A549 (cell line): ENCODE measurements at places on chromosomes 3 and 15. TPM values are rescaled to one million over a fixed set of nuclear protein-coding genes. Genes with fewer than 3 reads are reported as not detected.

DNA sequence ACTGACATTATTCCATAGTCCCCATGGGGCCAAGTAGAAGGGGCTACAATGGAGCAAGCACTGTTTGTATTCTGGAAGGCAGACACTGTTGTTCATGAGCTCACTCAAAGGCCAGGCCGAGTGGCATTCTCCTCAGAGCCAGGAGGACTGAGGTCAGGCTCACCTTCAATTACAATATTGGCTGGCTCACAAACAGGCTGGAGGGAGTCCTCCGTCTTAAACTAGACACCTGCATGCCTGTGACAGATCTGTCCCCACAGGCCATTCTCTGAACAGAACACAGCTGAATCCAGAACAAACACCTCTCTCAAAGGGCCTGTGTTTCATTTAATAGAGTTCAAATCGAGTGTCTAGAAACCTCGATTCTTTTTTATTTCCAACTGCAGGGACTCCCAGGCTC is 347.4 kb upstream of the PPP2R3A start:
- no peak for DNase-seq

PARP15 gene
- polyA plus RNA-seq: not detected in 3 replicates

SYNPR gene
- polyA plus RNA-seq: not detected in 3 replicates

GRCh38 chr15:61834076-61834697 is 226.1 kb downstream of the VPS13C start:
- DNase-seq: peak; percentile 67

KLHL6 gene
- not detected in 3 replicates for polyA plus RNA-seq

CD96 gene
- polyA plus RNA-seq: 0.03 TPM in 1 of 3 replicates, not detected in the others

PTPN9 gene
- polyA plus RNA-seq: 25.5 to 31.1 TPM (median 29.5 TPM) in 3 replicates

- DNase-seq: no peak
Observed at GRCh38 chr15:91099995-91100813, at the start of gene SV2B. TSS of gene SV2B (plus strand) at chr15:91100257. CDS start at chr15:91226264, 126,007 bp downstream.

LDHAL6B gene
- not detected in 3 replicates for polyA plus RNA-seq

DNA sequence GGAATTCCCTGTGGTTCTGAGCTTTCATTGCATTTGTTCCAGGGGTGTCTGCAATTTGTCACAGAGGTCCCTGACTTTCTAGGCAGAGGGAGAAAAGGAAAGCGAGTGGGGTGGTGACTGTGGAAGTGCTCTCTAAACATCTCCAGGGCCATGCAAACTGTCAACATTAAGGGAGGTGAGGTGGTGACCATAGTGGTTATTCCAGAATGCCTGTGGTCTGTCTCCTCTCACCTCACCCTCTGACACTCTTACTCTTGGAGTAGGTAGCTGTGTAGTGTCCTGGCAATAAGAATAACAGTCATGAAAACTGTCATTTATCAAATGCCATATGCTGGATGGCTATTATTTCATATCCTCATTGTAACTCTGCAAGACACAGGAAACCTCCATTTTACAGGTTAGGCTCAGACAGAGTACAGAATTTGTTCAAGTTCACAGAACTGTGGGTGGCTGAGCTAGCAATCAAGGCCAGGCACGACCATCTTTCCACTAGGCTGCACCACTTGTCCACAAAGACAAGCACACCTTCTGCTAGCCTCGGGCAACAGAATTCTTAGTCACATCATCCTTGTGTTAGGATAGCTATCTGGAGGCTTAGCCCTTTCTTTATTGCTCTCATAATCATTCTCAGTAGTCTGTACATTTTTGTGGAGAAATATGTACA is 179.4 kb downstream of the CD47 start:
- DNase-seq: no peak

CNTN4 gene
- not detected in 3 replicates for polyA plus RNA-seq

GOLGA6A gene
- 0.05 TPM in 1 of 3 replicates, not detected in the others for polyA plus RNA-seq

- DNase-seq: peak; percentile 98
Observed at GRCh38 chr15:98727115-98728040, 79.0 kb downstream of the IGF1R start.

DNA sequence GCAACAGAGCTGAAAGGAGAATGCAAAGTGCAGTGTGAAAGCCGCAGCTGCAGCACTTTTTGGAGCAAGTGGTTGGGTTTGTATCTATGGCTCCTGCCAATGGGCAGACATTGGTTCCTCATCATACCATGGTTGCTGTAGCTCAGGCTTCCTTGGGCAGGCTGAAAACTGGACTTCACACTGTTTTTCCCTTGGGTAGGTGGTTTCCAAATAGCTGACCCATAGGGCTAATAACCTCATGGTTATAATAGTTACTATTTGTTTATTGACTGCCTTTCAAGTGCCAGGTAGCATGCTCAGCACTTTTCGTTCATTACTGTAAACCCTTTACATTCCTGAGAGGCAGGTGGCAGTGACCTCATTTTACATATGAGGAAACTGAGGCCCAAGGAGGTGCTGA is 4.5 kb downstream of the CGNL1 start:
- DNase-seq: no peak

DNA sequence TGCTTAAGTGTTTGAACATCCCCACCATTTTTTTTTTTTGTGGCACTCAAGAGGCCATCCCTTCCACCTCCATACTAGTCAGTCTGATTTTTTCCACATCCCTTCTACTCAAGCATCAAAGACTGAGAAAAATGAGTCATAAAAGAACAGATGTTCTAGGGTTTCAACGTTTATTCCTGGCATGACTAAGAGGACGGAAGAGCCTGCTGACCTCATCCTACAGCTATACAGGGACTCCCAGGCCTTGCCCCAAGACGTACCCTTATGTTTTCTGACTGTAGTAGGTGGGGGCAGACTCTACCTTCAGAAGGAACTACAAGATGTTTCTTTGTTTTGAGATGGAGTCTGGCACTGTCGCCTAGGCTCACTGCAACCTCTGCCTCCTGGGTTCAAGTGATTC is 3.3 kb upstream of the ITPKA start:
- DNase-seq: peak; percentile 54

GRCh38 chr3:141065841-141066805 is 15.0 kb downstream of the SPSB4 start:
- DNase-seq: no peak

GRCh38 chr3:126983276-126983652 is 349 bp downstream of the PLXNA1 start:
- no peak for DNase-seq

GRCh38 chr3:17802950-17803349 is 60.5 kb upstream of the TBC1D5 start:
- DNase-seq: no peak

- DNase-seq: no peak
Observed at GRCh38 chr3:117526470-117527079, 817.0 kb downstream of the TUSC7 start.

DNA sequence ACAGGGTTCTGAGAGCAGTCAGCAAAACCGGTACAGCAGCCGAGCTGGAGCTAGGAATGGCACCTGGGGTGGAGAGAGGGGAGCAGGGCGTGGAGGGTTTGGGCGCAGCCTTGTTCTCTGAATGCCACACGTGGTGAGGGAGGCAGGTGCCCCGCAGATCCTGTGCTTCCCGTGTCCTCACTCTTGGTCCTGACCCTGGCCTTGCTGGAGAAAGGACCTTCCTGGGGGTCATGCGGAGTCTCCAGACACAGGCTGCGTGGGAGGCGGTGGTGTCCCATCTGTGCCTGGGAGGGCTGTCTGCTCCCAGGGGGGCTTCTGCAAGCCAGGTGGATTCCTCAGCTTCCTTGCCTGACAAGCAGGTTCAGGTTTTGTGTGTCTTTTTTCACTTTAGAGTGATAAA is 244.7 kb upstream of the LYSMD4 start:
- DNase-seq: no peak

DNA sequence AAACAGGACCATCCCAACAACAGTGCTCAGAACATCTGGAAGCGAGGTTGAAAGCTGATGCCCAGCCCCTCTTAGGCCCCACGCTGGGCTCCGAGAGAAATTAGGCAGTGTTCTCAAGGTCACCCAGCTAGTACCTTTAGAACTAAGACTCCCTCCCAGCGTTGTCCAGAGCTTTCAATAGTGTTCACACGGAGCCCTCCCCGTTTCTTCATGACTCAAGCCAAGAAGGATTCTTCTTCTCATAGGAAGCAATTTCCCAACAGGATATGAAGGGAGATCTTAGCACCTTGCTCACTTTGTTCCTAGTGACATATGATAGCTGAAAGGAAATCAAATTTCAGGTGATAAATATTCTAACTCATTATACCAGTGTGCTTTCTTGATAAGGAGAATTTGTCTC is 244.2 kb upstream of the ST8SIA2 start:
- no peak for DNase-seq

IL17RB gene
- polyA plus RNA-seq: 1.7 to 2.3 TPM (median 1.9 TPM) in 3 replicates

- DNase-seq: peak; percentile 59
Observed at GRCh38 chr3:66115858-66116654, 77.3 kb upstream of the MAGI1 start.

PSTPIP1 gene
- polyA plus RNA-seq: not detected in 3 replicates

TUSC7 gene
- polyA plus RNA-seq: not detected in 3 replicates

- DNase-seq: no peak
Observed at GRCh38 chr15:34648294-34648631, 64.8 kb upstream of the GOLGA8B start.

TNFSF10 gene
- polyA plus RNA-seq: 0.05 to 0.48 TPM (median 0.46 TPM) in 3 replicates

DNA sequence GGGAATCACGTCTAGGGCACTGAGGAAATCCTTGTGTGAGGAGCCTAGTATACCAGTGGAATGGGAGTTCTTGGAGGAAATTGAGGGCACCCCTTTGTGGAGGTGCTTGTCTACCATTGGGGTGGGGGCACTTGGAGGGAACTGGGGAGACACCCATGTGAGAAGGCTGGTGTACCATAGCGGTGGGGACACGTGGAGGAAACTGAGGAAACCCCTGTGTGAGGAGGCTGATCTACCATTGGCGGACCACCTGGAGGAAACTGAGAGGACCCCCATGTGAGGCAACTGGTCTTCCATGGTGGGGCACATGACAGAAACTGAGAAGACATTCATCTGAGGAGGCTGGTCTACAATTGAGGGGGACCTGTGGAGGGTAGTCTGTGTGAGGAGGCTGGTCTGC is 164.5 kb downstream of the FBLN2 start:
- DNase-seq: no peak

TTC21A gene
- polyA plus RNA-seq: 1.1 to 1.5 TPM (median 1.1 TPM) in 3 replicates

DNA sequence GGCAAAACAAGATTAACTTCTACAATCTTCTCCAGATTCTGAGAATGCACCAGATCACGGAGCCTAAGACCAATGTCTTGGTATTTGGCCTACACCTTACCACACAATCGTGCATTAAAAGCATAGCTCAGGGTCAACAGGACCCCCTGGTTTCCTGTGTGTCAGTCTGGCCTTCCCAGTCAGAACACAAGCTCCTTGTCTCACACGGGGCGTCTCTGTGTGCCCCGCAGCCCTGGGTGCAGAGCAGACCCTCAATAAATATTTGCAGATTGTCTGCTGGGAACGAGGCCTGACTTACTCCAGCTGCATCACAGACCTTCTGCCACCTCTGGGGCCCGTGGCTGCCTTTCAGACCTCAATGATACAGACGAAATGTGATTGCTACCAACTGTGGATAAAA is 82.5 kb upstream of the CTNNB1 start:
- DNase-seq: no peak

DNA sequence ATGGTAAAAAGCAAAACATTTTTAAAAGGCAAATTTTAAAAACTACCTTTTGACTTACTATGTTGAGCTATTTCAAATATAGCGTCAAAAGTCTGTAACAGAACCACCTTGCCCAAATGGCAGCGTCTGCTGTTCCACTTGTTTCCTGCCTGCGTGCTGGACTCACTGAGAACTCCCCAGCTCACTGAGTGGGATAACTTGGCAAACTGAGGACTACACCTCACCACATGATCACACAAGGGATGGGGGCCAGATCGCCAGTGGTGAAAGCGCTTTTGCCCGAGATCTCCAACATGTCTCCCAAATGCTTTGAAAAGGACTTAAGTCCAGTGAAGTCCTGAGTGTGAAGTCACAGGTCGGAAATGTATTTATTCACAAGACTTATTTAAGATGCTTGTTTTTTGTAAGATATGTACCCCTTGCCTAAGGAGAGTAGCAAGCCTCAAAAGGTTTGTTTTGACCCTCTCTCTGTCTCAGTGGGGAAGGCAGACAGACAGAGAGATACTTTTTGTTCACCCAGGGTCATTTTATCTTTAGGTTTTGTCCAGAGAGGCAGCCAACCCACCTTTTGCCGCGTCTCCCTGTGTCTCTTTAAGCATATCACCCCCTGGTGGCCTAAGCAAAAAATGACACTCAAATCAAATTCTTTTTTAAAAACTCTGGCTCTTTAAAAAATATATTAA is 192.6 kb downstream of the PDZRN3 start:
- DNase-seq: peak; percentile 42

DNA sequence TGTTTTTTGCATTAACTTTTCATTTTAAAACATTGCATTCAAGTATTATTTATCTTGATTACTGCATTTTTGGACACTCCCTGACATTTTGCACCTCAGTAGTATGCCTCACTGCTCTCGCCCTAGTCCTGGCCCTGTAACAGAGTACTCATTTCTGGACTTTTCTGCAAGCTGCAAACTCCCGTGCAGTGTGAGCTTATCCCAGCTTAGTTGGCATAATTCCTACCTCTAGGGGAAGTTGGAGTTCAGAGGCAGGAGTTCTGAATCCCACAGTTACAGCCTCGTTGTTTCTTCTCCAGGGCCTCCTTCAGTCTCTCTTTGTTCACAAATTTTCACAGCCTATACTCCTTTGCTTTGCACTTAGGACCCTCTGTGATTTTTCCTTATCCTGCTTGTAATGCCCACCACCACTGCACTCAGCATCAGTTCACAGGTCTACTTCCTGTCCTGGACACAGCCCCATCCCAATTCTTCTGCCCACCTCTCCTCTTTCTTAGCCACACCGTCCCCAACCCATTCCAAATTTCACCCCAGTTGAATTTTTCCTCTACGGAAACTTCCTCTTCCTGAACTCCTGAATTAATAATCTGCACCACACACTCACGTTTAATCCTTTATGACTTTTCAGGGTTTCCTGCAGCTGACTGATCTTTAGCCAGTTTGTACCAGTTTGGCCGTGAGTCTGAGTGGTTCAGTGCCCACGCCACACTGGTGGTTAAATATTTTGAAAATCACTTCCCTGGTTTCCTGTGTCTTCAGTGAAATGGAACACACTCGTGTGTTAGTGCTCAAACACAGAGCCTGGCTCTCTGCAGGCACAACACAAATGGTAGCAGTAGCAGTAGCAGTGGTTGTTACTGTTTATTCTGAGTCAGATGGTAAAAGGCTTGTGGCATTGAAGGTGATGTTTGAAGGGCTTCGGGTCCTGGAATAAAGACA is 6.3 kb upstream of the CTSH start:
- DNase-seq: peak; percentile 36

- DNase-seq: no peak
Observed at GRCh38 chr3:54633444-54634121, 294.3 kb downstream of the LRTM1 start.

DNA sequence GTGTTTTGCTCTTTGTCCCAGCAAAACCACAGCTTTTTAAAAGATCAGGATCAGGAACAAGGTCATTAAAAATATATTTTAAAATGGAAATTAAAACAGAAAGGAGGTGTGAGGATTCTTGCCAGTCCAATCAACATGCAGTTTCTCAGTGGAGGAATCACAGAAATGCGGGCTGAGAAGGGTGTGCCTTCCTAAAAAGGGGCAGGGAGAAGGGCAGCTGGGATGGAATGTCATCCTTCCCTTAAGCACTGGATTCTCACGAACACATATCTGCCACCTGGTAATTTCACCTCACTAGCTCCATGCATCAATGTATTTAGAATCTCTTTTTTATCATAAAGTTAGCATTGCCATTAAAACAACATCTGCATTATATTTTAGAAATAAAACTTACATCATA is 21.4 kb downstream of the ABI3BP start:
- no peak for DNase-seq

- DNase-seq: no peak
Observed at GRCh38 chr15:63276342-63277037, 915 bp upstream of the APH1B start.

- no peak for DNase-seq
Observed at GRCh38 chr15:78943692-78944091, 1.2 kb downstream of the CTSH start.
